ENCODE measurements at places on chromosomes 7 and 10. TPM values are rescaled to one million over a fixed set of nuclear protein-coding genes. Genes with fewer than 3 reads are reported as not detected.

GRCh38 chr10:24363070-24363469 lies 154.1 kb downstream of the KIAA1217 start:
- no peak for DNase-seq

DNA sequence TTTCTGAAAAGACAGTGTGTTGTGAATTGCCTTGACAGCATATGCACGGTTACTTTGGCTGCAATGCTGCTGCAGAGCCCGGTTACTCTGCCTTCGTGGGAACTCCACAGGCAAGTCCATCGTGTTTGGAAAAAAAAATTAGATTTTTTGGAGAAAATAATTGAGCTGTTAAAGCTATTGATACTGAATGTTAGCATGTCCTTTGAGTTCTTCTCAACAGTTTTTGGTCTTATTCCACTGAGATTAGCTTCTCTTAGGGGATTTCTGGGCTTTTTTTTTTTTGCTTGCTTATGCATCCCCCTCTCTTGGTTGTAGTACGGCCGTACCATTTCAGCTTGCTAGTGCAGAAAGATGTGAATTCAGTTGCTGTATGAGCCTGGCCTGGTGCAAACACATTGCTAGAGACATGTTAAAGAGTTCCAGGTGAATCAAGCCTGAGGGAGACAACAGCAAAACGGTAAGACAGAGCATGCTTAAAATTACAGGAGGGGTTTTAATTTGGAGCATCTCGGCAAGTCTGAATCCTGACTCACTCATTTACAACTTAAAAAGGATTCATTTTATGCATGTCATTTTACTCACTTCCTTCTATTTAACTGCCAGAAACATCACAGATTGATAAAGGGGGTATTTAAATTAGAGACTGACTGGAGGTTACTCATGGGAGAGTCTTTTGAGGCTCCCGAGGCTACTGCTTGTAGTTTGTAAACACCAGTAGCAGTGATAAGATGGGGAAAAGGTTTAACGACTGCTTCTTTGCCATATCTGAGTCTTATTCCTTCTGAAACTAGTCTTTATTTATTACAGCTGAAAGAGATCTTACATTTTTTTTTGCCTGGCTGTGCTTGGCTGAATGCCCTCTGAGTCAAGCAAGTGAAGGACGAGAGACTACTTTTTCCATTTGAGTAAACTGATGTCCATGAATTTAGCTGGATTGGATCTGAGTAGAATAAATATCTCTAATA lies 113.7 kb downstream of the CDK14 start:
- DNase-seq: no peak

- no peak for DNase-seq
Observed at GRCh38 chr7:101747053-101747878, 70.2 kb upstream of the CUX1 start.

GRCh38 chr7:54343511-54343910 lies 198.7 kb upstream of the VSTM2A start:
- DNase-seq: no peak

GRCh38 chr10:103915796-103916195 lies 2.2 kb downstream of the STN1 start:
- no peak for DNase-seq

DNA sequence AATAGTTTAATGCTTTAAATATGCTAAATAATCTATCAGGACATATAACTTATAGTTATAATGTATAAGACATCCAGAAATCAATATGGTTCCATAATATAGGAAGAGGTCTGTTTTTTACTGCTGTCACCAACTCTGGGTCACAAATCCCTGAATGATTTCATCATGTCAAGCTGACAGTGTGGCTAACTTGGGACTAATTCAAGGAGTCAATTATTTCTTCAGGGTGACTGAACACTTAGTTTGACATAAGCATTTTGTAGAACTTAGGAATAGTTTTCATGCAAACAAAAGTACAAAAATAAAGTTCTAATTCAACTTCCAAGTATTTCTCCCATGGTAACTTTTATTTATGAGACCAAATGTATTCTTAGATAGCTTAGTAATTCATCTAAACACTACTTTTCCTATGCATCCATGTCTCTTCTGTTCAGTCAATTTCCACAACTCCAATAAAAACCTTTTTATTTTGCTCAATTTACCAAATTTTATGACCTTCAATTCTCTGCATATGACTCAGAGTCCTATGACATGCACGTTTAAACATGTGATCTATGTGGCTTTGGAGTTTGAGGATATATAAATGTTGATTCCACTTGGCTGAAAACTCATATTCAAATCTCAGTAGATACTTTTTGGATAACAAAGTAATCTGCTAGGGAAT lies 40.3 kb upstream of the GNAT3 start:
- no peak for DNase-seq

The UNC5B gene
- total RNA-seq: 7.1 TPM

The SHTN1 gene
- 14.4 TPM for total RNA-seq
